ENCODE measurements at places on chromosomes 7 and 10.

GRCh38 chr10:60466267-60467201 is 76.9 kb upstream of the ANK3 start:
- no peak for DNase-seq

DNA sequence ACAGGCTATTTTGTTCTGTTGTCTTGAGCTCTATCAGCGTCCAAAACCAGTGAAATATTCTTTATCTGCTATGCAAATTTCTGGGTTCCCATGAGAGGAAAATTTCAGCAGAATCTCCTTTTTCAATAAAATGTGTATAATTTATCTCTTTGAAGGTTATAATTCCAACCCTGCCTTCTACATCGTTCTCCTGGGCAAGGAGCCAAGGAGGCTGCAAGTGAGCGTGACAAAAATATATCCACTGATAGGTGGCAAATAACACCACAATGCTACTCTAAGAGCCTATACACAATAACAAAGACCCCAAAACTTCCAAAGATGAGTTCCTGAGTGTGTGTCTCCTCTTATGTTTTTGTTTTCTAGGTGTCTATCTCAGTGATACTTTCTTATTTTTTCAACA is 664.7 kb upstream of the SORCS1 start:
- DNase-seq, result no peak

DNA sequence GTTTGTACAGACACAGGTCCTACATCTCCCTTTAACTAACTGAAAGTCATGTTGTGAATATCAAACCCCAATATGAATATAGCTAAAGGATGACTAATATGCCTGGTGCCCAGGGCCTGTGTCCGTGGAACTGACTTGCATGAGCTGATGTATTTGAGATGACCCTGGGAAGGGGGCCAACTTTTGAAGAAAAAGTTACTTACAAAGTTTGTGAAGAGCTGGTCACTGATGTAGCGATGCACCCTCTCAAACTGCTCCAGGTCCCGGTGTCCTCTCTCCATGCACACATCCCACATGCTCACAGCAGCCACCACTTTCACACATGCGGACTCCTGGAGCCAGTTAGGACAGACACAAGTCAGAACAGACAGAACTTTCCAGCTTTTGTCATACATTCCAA is 106.2 kb downstream of the ABCC2 start:
- DNase-seq, result no peak

GRCh38 chr10:114315566-114316420 is 76.7 kb downstream of the VWA2 start:
- no peak for DNase-seq

GRCh38 chr7:6272481-6273323 is at the start of gene CYTH3:
Gene CYTH3 (minus strand): TSS chr7:6272624. CDS start chr7:6272507, 117 bp downstream.
- DNase-seq, result peak; percentile 78

DNA sequence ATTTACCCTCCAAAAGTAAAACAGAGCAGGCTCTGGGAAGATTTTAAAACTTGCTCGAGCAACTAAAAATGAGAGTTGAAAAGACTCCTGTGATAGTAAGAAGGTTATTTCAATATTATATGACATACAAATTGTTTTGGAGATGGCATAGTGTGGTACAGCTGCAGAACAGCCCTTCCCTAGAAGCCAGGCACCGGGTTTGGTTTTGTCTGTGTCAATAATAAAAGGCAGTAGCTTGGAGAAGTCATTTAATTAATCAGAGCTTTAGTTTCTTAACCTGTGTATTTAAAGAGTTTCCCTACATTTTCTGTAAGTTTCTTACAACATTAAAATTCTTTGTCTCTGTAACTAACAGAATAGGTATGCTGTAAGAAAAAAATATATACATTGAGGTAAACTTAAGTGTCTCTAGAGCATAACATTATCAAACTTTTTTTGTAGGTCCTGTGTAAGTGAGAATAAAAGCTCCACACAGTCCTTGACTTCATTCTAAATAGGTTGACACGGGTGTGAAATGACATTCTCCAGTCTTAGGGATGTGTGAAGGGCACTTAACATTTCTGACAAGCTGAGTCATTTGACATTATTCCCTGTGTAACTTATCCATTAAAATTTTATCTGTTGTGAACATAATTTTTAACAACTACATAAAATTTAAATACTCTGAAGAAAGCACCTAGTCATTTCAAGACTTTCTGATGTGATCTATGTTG is 425.0 kb upstream of the ETV1 start:
- DNase-seq, result no peak

DNA sequence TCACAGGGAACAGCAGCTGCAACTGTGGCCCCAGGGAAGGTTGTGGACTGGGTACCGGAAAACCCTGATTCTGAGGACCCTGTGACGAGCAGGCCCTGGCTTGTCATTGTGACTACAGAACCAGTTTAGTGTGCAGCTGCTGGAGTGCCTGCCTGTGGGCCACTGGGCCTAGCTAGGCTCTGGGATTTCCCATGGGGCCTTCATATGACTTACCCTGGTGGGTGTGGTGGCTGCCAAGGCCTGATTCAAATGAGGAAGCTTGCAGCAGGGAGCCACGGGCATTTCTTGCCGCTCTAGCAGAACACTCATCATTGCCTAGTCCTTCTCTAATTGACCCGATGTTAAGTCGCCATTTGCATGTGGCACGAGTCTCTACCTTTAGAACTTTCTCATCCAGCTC is 14.7 kb upstream of the CAMK2G start:
- DNase-seq, result no peak

DNA sequence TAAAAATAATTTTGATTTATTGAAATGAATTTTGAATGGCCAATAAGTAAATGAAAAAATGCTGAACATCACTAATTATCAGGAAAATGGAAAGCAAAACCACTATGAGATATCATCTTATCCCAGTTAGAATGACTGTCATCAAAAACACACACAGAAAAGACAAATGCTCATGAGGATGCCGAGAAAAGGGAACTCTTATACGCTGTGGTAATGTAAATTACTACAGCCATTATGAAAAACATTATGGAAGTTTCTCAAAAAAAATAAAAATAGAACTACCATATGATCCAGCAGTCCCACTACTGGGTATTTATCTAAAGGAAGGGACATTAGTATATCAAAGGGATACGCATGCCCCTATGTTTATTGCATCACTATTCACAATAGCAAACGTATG is 15.8 kb downstream of the SCIN start:
- no peak for DNase-seq

DNA sequence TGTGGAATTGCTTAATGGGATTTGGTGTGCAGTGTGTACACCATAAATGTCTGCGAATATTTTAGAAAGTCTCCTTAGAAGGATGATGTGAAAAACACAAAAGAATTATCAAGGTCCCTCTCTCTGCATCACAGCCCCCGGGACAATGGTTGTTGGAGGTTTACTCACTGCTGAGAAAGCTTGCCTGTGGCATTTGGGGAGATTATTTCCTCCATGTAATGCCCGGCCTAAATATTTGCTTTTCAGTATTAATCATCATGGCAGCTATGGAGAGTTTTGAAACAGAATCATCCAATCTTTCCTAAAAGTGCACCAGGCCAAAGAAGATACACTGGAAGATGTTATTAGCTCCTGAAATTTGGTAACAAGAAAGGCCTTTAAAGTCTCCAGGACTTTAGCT is 113.8 kb upstream of the ADCY1 start:
- DNase-seq, result no peak
